IMR-90 (cell line): ENCODE measurements at places on chromosomes 11 and 22. TPM values are rescaled to one million over a fixed set of nuclear protein-coding genes. Genes with fewer than 3 reads are reported as not detected.

MOV10L1 gene
- polyA plus RNA-seq: 0.83 and 1.4 TPM in 2 replicates

CNGA4 gene
- 0.07 and 0.12 TPM in 2 replicates for polyA plus RNA-seq

CD3D gene
- polyA plus RNA-seq: not detected in 2 replicates

OR2AG1 gene
- not detected in 2 replicates for polyA plus RNA-seq

MSANTD4 gene
- 6.3 and 9.4 TPM in 2 replicates for polyA plus RNA-seq

NAV2 gene
- 12.3 and 12.6 TPM in 2 replicates for polyA plus RNA-seq

MRGPRX3 gene
- polyA plus RNA-seq: not detected in 2 replicates

B4GALNT4 gene
- polyA plus RNA-seq: 38.6 and 45.4 TPM in 2 replicates

BACE1-AS gene
- polyA plus RNA-seq: 2.4 and 2.9 TPM in 2 replicates

EHF gene
- polyA plus RNA-seq: not detected in 2 replicates

MMP8 gene
- polyA plus RNA-seq: 0.05 and 0.11 TPM in 2 replicates

OR2D2 gene
- polyA plus RNA-seq: 0.07 TPM in 1 of 2 replicates, not detected in the other

MOGAT2 gene
- polyA plus RNA-seq: not detected in 2 replicates

MYBPC3 gene
- not detected in 2 replicates for polyA plus RNA-seq

BLID gene
- polyA plus RNA-seq: 0.13 and 0.24 TPM in 2 replicates

IGSF9B gene
- 0.10 and 0.13 TPM in 2 replicates for polyA plus RNA-seq

TRIM34 gene
- polyA plus RNA-seq: 5.3 and 6.1 TPM in 2 replicates

SHANK2 gene
- polyA plus RNA-seq: 2.2 and 2.8 TPM in 2 replicates

PGR gene
- not detected in 2 replicates for polyA plus RNA-seq
